Kidney tubule cell (primary cell): ENCODE measurements at places on chromosomes 4 and X.

- DNase-seq, result no peak
Observed at GRCh38 chr4:94397635-94398034, 54.1 kb upstream of the PDLIM5 start.

GRCh38 chr4:142211444-142211843 lies 575.1 kb downstream of the IL15 start:
- peak; percentile 28 for DNase-seq

DNA sequence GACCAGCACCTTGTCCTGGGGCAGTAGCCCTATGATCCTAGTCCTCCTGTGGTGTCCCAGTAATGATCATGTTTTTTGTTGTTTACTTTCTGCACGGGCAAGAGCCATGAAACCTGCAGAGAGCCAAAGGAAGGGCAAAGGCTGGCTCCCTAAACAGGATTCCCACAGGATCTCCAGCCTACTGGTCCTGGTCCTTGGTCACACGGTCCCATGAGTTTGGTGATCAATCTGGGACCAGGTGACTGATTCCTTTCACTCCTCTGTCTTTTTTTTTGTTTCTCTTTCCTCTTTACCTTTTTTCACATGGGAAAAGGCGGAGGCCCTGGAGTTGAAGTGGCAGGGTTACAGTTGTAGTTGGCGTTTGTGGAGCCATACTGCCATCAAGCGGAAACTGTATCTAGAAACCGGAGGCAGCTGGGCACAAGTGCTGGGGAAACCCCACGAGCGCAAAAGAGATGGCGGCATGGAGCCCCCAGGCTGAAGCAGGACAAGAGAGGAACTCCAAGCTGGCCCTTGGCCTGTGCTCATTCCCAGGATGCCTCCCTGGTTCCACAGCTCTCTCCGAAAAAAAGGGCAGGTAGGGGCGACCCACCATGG lies 34.6 kb downstream of the NBDY start:
- DNase-seq, result peak; percentile 87

- no peak for DNase-seq
Observed at GRCh38 chr4:78689261-78689660, 86.9 kb upstream of the BMP2K start.

- no peak for DNase-seq
Observed at GRCh38 chr4:30518211-30518610, 202.0 kb upstream of the PCDH7 start.

DNA sequence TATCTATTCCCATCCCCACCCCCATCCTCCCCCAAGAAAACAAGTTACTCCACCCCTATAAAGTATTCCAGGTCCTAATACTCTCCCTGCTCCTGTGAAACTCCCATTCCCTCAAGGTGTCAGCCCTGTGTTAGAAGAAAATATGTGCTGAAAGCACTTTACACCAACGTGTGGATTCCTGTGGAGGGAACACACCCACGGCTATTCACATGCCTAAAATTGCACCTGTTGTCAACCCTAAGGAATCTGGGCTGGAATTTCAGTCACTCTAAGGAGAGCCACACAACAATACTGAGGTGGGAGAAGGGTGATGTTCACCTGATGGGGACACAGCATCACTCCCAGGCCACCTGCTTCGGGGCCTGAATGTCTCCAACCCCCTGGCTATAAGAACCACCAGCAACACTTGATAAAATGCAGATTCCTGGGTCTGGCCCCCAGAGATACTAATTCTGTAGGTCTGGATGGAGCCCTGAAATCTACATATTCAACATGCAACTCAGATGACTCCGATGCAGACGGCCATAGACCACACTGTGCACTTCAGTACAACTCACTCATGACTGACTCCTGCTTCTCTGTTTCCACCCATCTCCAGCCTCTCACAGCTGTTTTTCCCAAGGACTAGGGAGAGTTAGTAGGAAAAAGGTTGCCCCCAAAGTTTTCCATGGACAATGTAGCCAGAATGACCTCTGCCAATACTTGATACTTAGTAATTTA lies 15.8 kb downstream of the SCD5 start:
- peak; percentile 82 for DNase-seq

DNA sequence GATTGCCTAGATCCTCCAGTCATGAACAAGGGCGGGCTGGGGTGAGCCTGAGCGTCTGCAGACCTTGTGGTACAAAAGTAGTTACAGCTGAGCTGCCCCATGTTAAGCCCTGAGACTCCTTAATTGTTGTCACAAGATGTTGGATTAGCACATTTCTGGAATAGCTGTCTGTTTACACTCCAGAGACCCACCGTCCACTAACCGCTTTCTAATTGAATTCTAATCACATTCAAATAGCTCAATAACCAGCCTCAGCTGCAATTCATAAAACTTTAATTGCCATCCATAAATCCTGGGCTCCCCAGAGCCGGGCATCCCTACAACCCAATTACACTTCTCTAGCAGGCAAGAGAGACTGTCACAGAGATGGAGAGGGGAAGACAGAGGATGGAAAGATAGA lies 1.6 kb upstream of the GSX2 start:
- no peak for DNase-seq

- DNase-seq, result no peak
Observed at GRCh38 chr4:17995165-17995564, 26.4 kb downstream of the LCORL start.

- peak; percentile 96 for DNase-seq
Observed at GRCh38 chr4:113958766-113959538, 20.5 kb downstream of the ARSJ start.

- DNase-seq, result no peak
Observed at GRCh38 chr4:19375136-19375804, 876.4 kb upstream of the SLIT2 start.

GRCh38 chrX:17520016-17520615 lies 145.1 kb downstream of the NHS start:
- DNase-seq, result no peak

GRCh38 chr4:3283483-3283882 lies 9.3 kb upstream of the RGS12 start:
- no peak for DNase-seq

DNA sequence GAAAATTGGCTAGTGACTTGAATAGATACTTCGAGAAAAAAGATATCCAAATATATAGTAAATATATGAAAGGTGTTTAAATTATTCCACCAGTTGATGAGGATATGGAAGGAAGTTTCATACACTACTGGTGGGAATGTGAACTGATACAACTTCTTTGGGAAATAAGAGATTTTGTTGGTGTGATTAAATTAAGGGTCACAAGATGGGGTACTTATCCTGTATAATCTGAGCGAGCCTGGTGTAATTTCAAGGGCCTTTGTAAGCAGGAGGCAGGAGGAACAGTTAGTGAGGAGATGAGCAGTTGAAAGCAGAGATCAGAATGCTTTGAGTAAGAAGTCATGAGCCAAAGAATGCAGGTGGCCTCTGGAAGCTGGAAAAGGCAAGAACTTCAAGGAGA lies 192.2 kb downstream of the KCTD8 start:
- DNase-seq, result no peak

DNA sequence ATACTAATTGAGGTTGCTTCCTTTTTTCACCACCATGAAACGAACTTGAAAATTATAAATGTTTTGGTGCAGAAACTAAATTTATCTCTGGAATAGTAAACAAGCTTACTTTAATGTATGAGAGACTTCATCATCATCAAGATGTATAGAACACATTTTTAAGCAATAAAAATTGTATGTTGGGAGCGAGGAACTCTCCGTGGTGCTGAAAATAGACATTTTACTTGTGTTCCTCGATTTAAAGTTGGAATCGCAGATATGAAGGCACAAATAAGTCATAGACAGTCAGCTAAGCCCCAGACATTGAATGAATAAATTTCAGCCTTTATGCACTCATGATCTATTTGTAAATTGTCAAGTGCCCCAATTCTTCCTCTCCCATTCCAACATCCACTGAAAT lies 310.7 kb downstream of the STK32B start:
- DNase-seq, result no peak
